ENCODE measurements at places on chromosomes 7 and 10. TPM values are rescaled to one million over a fixed set of nuclear protein-coding genes. Genes with fewer than 3 reads are reported as not detected.

DNA sequence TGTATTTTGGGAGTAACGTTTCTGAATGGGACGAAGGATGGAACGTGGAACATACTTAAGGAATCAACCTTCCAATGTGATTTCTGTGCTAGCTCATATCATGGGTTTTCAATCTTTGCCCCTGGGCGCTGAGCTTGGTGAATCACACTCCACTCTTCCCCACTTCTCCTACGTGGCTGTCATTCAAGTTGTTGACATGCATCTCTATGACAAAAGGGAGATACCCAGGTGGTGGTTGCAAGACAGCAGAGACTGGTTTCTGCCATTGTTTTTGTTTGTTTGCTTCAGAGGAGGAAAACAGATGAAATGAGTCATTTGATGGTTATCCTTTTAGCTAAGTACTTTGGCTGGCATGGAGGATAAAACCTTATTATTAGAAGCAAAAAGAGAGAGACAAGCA is 573.9 kb downstream of the GATA3 start:
- DNase-seq: no peak

- no peak for DNase-seq
These were observed 26.6 kb downstream of the ZNF775 start for GRCh38 chr7:150405584-150406311.

GRCh38 chr10:121952226-121952625 is 22.8 kb downstream of the NSMCE4A start:
- no peak for DNase-seq

Gene GATAD1
- total RNA-seq: 12.4 TPM

DNA sequence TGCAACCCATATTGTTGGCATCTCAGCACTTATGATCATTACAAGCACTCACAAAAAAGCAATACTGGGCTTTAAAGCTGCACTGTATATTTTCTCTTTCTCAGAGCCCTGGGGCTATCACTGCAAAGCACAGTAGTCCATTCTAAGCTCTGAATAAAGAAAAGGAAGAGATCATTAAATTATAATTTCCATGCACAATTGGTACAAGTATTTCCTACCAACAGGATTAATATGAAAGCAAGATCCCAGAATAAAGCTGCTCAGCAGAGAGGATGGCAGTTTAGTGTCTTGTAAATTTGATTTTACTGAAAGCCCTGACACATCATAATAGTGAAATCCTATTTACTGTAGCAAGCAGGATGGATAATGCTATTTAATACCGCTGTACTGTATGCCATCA is 205.3 kb downstream of the CHCHD3 start:
- DNase-seq: no peak

DNA sequence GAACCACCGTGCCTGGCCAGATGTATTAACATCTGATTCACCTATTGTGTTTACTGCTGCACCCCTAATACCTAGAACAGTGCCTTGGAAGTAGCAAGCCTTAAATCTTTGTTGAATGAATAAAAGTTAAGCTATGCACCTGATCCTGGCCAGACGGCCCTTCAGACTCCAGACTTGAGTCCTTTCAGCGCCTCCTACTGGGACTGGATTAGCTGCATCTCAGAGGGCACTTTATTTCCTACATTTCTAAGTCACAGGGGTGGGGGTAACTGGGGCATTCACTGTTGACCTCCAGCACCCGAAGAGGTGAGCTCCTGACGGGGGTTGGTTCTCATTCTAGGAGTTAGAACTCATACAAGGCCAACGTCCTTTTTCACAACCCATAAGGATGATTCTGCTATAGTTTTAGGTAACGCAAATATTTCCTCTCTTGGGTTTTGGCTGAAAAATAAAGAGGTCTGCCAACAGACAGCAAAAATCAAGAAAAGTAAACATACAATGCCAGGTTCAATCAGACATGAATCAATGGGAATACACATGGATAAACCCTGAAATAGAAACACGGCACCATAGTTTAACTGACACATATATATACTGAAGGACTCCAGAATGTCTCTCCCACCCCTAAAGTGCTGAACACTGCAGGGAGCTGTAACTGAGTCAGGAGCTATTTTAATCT is 48.0 kb upstream of the DLG5 start:
- no peak for DNase-seq

Gene OIT3
- total RNA-seq: 0.30 TPM

- DNase-seq: no peak
These were observed 87.9 kb upstream of the PTER start for GRCh38 chr10:16348891-16349290.

DNA sequence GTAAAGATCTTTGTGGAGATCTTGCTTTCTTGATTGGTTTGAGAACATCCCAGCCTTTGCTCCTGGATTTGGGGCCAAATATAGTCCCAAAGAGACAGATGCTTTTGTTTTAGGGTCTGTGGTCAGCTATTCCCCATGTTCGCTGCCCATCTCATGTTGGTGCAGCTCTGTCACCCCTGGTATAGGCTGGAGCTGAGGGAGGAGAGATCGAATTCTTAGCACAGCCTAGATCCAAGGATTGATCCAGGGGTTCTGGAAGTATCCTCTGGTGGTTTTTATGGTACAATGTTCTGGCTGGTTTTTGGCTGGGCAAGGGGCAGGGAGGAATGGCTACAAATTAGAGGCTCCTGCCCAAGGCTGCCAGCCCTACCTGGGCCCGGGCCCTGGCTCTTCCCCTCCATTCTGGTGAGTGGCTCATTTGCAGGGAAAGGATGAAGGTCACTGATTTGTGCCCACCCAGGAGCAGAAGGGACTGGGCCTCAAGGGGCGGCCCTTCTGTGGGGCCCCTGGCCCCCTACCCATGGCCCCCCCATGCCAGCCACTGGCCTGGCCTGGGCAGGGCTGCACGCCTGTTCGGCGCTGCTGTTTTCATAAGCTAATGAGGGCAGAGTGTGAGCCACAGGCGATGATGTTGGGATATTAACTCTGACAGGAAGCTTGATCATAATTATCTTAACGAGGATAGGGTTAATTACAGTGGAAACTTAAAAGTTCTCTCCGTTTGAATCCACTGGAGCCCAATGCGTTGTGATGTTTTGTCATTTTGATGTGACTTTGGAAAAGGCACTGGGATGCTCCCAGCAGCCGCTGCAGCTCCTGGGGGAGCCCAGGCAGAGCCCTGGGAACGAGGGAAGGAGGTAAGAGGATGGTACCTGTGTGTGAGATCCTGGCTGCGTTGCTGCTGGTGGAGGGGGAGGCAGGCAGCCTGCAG is 600.6 kb downstream of the LRMDA start:
- no peak for DNase-seq

Measured in right atrium auricular region (tissue), 2 donors.